Substantia nigra (tissue), 51 donors: ENCODE measurements at places on chromosomes 2 and 18.

- DNase-seq: no peak
These were observed 239.7 kb upstream of the FBXO11 start for GRCh38 chr2:48145845-48146452.

DNA sequence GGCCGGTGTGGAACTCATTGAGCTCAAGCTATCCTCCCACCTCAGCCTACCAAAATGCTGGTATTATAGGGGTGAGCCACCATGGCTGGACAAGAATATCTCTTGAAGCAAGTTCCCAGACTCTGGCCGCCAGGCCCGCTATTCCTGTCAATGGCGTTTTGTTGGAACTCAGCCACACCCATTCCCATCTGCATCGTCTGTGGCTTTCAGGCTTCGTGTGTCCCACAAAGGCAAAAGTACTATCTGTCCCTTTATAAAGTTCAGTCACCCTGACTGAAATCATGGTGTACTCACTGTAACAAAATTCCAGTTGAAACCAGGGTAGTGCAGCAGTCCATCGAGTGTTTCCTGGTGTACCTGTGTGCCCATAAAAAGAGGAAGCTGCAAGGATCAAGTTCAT is 96.7 kb downstream of the SH3BP4 start:
- DNase-seq: no peak

- no peak for DNase-seq
These were observed 137.0 kb downstream of the BCL11A start for GRCh38 chr2:60416221-60417008.

DNA sequence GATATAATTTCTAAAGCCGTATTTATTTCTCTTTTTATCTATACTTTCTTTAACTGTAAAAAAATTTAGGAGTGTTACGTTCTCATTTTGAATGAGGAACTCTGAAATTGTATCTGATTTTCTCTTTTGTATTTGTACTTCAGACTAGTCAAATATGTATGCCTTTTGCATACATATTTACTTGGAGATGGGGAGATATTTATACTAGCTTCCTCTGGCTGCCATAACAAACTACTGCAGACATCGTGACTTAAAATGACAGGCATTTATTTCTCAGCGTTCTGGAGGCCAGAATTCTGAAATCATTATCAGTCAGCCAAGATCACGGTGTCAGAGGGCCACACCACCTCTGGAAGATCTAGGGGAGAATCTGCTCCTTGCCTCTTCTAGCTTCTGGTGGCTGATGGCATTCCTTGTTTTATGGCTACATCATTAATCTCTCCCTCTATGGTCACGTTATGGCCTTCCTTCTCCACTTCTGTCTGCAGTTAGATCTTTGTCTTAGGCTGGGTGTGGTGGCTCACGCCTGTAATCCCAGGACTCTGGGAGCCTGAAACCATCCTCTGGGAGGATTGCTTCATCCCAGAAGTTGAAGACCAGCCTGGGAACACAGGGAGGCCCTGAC is 8.2 kb downstream of the LCLAT1 start:
- DNase-seq: no peak

DNA sequence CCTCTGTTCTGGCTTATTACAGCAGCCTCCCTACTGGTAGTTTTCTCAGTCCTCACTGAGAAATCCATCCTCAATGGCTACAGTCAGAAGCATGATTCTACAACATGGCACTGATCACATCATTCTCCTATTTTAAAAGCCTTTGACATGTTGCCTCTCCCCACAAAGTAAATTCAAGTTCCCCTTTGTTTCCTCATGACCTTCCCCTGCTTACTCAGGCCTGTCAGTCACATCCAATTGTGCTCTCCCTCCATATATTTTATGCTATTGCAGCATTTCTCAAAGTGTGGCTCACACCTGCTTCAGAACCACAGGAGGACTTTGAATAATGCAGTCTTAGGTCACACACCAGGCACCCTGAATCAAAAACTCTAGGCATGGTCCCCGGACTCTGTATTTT is 124.6 kb downstream of the SPOPL start:
- DNase-seq: no peak

DNA sequence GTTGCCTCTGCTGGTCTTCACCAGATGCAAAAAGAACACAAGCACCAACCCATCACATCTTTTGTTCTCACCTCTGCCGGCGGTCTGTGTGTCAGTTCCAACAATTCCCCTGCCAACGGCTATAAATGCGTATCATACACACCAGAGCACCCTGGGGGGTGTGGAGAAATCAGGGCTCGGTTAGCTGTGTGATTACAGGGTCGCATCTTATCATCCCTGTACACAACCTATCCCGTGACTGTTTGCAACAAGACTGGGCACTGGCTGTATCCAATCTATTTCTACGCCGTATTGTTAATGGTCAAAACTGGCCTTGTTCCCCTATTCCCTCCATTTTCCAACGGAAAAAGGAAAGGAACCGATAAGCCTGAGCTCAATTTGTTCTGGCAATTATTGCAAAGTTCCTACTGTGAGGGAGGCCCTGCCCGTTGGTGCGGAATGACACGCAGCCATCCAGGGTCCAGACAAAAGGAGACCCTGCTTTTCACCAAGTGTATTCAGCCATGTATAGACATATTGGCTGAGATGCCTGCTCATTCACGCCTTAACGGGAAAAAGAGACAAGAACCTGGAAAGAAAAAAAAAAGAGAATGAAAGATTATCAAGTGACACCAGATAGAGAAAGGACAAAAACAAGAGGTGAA is 136.9 kb downstream of the CDH20 start:
- DNase-seq: no peak

DNA sequence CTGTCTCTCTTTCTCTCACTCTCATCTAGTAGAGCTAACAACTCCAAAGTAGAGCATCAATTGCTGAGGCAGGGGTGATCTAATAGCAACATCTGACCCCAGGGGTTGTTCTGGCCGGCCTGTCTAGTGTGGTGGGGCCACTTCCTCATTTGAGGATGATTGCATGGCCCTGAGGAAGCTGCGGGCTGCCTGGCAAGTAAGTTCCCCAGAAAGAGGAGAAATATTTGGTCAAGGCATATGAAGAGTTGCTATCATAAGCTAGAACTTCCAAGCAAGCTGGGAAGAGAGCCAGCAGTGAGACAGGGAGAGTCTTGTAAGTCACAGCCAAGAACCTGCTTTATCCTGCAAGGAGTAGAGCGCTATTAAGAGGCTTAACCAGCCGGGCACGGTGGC is 50.8 kb upstream of the TMEM87B start:
- no peak for DNase-seq

DNA sequence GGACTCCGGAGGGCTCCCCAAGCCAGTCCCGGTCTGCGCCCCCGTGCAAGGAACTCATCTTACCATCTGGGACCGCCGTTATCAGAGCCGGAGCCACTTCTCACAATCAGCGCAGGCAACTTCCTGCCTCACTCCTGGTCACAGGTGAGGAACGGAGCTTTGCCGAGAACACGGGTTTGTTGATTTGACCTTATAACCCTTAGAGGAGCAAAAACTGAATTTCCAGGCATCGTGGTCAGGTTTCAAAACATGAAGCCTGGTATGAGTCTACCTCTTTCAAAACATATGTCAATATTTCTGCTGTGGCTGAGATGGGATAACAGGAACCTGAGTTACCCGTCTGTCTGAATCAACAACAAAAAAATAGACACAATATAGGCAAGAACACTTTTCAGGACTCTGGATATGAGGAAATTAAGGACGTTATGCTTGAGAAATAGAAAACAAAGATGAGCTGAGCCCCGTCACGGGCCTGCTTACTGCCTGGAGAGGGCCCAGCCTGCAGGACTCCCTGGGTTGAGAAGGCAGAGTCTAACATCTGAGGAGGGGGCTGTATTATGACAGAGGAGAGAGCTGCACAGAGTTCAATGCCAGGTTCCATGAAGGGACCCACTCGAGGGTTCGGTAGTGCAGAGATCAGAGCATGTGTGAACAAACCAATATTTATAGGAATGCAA is 148.7 kb downstream of the NDUFA10 start:
- no peak for DNase-seq

DNA sequence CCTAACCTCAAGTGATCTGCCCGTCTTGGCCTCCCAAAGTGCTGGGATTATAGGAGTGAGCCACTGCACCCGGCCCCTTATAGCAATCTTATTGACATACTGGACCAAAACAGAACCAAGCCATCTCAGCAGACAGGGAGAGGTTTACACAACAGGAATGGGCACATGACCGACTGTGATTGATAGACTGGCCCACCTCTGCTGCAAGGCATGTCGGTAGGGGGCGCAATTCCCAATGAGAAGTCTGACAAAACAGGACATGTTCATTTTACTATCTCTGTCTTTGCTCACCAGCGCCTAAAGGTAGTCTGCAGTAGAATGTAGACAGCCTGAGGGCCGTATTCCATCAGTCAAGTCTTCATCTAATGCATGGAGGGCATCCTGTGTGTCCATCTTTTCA is 2.0 kb downstream of the LYPD6B start:
- DNase-seq: no peak

DNA sequence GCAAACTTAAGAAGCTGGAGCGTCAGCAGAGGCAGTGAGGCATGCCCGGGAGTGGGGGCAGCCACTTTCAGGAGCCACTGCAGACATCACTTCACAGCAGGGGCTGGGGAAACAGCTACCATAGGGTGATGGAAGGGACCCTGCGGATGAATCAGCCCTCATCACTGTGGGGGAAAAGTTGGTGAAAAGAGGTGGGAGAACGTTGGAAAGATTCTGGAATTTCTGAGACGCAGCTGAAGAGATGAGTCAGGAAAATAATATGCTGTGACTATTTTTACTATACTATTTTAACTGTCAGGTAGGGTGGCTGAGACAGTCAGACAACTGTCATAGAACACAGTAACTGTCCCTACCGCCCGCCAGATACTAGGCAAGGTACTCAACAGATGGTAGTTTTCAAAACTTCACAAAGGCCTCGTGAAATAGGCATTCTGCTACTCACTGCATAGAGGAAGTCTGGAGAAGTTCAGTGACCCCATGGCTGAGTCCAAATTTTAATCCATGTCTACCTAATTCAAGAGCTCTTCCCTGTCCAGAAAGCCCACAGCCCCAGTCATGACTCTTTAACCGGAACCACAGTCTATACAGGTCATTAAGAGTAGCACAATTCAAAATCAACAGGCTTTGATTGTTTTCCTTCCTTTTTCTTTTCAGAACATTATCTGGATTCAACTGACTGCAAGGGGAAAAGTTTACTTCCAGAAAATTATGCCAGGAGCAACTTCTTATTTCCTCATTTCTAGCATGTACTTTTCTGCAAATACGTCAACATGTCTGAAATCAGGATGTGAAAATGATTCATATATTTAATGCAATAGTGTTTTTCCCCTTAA is 39.3 kb upstream of the EPB41L3 start:
- DNase-seq: no peak

- DNase-seq: no peak
These were observed 1.7 kb upstream of the CLUL1 start for GRCh38 chr18:595068-595467.

GRCh38 chr2:73415906-73416305 is 30.3 kb downstream of the ALMS1 start:
- no peak for DNase-seq

GRCh38 chr18:60200558-60200957 is 172.0 kb downstream of the MC4R start:
- DNase-seq: no peak

DNA sequence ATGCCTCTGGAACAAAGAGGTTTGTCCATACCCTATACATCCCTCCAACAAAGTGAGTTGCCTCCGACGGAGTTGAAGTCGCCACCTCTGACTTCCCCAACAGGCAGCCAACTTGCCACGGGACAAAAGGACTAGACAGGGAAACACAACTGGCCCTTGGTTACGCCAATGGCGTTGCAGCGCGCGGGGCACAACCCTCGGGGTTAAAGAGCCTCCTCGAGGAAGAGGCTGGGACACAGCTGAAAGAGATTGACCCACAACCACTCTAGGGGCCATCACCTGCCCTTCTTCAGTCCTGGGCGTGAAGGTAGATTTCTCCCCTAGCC is 545 bp downstream of the GTF3C2 start:
- no peak for DNase-seq

DNA sequence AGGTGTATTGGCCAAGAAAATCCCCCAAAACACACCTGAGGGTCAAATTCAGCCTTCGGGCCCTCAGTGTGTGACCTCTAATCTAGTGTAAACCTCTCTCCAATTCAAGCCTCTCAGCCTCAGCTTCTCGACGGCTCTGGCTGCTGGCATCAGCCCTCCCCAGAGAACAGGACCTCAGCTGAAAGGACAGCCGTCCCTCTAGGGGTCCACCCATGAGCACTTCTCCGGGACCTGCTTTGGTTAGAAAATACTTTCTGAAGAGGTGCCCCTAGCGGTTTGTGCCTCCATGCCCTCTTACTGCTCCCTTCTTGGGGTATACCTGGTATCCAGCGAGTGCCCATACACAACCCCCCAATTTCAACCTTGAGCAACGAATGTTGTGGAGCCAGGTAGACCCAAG is 48.8 kb downstream of the INHBB start:
- no peak for DNase-seq

DNA sequence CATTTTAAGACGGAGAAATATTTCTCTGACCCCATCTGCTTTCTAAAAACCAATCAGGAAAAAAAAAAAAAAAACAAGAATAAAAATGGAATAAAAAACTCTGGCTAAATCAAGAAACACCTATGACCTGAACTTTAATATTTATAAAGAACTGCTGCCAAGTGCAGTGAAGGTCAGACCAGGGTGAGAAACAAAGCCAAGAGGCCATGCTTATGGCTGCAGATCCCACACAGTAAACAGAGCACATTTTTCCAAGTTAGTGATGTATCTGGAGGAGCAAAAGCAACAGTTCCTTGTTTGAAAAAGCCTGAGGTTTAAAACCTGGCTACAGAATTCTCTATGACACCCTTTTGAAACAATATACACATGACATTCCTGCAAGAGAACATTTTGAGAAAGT is 242.3 kb downstream of the SRBD1 start:
- no peak for DNase-seq

DNA sequence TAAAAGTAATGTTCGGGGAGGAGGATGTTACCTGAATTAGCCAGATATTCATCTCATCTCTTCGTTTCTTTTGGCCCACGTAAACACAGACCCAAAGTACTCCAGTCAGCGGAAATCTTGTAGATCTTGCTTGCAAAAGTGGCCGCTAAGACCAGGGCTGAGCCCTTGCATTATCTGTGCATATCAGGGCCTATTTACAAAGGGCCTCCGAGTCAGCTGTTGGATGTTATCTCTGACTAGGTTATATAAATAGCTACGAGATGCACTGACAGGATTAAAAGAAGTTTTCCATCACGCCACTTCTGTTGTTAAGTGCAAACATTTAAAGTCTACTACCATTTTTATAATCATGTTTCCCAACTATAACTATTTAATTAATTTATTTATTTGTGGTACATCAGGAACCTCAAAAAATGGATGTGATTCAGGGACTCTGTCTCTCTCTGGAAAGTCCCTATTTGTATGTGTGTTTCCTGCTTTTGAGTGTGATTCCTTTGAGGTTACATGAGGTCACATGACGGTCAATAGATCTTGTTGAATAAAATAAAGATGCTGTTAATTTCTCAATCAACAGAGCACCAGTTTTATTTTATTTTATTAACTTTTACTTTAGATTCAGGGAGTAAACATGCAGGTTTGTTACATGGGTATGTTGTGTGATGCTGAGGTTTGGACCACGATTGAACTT is 46.8 kb upstream of the MBOAT2 start:
- no peak for DNase-seq

DNA sequence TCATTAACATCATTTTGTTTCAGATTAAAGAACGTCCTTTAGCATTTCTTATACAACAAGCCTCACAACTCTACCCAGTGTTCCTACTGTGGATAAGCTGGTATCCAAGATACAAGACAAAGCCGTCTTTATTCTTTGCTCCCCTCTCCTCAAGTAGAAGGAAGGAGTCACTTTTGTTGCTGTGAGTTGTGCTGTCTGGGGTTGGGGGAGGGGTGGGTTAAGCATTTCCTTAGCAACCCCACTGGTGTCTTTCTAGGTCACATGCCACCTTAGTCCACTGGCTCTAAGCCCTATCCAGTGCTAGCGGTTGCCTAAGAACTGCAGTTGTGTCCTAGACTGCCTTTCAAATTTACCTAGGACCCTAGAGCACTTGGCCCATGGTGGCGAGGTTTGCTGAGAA is 155.6 kb upstream of the PIEZO2 start:
- no peak for DNase-seq
